Left colon (tissue), 2 donors: ENCODE measurements at places on chromosomes 5 and 9.

- DNase-seq: no peak
These were observed 87.5 kb downstream of the SCAMP1 start for GRCh38 chr5:78447775-78448424.

GRCh38 chr5:82494942-82495341 is 216.8 kb upstream of the RPS23 start:
- no peak for DNase-seq

- peak; percentile 73 for DNase-seq
These were observed 16.5 kb downstream of the ASS1 start for GRCh38 chr9:130461218-130461630.

- DNase-seq: no peak
These were observed 8.9 kb downstream of the SLC9A3 start for GRCh38 chr5:515273-515836.

DNA sequence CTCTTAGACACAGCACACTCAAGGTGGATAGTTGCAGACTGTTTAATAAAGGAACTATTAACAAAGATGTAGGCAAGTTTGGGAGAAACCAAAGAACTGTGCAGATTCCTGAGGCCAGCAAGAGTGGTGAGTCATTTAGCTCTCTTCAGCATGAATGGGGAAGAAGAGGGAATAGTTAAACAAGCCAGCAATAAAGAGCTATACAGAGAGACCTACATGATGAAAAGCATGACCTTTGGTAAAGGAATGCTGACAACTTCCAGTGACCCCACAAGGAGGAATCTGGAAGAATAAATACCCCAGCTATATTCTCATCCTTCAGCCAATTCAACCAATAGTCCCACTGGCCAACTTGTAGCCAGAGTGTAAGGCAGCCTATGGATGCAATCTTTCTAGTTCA is 706.0 kb upstream of the GRAMD2B start:
- DNase-seq: no peak

GRCh38 chr5:41410737-41411136 is 99.7 kb downstream of the PLCXD3 start:
- DNase-seq: no peak

GRCh38 chr5:87263498-87263897 is 4.2 kb upstream of the RASA1 start:
- DNase-seq: no peak

DNA sequence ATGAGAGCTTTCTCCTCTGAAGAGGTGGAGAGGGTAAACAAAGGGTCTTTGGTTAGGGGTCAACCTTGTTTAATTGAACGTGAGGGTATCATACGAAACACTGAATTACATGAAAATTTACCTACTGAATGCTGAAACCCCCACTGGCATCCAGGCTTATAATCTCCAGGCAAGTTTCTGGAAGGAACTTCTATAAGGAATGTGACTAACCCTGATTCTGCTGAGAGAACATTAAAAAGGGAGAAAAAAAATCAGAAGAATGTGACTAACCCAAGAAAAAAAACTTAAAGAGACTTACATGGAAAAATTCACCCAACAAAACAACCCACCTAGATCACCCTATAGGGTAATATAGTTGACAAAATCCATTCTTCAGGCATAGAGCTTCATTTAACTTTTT is 55.5 kb downstream of the APC start:
- DNase-seq: no peak

DNA sequence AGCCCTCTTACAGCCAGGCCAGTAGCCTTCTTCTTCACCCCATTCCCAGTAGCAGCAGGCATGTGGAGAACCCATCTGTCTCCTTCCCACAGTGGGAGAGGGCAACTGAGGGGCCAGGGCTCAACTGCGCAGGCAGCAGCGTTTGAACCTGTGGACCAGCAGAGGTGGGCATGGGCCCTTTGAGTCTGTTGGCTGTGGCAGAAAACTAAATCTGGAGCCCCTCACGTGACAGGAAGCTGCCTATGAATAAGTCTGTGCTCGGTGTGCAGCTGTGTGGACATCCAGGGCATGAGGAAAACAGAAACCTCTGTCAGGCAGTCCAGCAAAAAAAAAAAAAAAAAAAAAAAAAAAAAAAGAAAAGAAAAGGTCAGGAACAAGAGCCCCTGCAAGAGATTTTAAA is 189.2 kb upstream of the NR3C1 start:
- DNase-seq: no peak

DNA sequence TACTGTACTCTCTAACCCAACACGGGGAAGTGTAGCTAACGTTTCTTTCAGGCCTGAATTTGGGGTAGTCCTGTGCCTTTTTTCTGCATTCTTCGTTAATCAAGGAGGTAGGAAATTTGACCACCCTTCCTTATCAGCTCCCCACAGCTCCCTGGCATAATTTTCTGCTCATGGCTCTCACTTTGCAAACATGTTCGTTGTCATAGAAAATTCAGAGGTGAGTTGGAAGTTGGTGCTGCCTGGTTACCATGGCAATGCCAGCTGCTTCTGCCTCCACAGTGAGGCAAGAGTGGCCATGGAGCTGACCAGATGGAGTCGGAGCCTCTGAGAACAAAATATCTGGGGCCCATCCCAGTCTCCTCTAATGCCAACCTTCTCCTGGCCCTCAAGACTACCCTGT is 116.6 kb upstream of the BOD1 start:
- DNase-seq: no peak

- DNase-seq: no peak
These were observed 22.4 kb downstream of the GLRA1 start for GRCh38 chr5:151902215-151902614.

DNA sequence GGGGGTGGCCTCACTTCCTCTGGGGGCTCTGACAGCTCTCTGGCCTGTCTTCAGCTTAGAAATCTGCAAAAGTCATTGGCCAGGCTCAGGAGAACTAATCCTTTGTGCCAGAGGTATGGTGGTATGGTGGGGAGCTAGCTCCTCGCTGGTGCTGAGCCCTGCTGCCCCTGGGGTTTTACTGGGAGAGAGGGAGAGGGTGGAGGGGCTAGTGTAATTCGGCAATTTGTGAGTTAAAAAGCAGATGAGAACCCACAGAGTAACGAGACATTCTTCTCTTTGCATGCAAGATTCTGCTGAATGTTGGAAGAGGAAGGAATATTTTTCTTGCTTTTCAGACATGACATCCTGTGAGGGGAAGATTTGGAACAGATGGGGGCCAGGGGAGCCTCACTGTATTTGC is 65.5 kb upstream of the SPRY4 start:
- no peak for DNase-seq

GRCh38 chr9:97900738-97901565 is 21.3 kb downstream of the TRMO start:
- DNase-seq: no peak

- no peak for DNase-seq
These were observed 32.1 kb upstream of the RASGRF2 start for GRCh38 chr5:80928073-80928472.

DNA sequence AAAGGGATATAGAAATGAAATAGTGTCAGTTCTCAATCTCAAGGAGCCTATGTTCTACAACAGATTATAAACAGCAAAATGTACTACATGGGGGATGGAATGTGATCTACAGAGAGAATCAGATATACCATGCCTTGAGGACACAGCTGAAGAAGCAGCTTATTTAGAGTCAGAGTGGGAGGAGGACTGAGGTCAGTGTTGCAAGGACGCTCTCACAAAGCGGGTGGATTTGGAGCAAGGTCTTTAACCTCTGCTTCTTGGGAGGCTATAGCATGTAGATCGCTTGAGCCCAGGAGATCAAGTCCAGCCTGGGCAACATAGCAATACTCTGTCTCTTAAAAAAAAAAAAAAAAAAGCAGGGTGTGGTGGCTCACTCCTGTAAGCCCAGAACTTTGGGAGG is 32.8 kb upstream of the PLIN2 start:
- no peak for DNase-seq

DNA sequence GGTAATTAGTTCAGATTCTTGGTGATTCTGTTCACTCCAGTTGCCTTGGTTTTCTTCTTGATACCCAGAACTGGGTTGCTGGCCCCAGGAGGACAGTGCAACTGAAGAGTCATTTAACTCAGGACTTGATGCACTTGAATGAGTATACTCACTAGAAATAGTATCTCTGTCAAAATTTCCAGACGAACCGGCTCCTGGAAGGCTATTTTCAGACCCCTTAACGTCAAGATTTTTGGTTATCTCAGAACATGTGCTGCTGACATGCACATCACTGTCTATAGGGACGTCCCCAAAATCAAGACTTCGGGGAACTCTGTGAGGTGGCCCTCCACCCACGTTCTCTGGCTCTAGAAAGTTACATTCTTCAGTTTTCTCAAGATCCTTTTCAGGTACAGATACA is 56.7 kb upstream of the PCA3 start:
- DNase-seq: no peak

DNA sequence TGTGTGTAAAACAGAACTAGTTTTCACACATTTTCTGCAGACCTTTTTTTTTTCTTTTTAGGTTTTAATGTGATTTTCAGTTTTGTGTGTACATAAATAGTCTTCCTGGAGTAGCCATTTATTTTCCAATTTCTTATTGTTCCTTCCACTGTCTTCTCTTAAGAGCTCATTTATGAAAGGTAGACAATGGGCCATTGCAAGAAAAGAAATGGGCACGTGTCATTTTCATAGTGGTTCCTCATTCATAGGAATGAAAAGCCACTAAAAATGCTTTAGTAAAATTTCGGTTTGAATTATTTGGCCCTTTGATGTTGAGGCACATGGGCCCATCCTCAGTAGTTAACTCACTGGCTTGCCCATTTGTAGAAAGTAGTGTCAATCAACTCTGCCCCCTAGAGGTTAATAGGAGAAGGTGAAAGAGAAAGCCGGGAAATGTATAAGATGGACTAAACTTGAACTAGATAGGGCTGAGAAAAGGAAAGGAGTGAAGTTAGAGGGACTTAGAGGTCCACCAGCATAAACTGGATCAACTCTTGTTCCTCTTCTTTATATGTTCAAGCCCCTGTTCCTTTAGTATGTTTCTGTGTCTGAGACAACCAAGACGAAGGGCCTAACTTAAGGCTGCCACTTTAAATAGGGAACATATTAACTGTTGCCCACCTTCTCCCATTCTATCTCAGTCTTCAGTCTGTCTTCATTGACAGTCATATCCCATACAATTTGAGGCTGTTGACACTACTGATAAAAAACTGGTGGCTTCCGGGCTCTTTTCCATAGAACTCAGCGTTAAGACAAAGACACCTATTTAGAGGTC is 72.6 kb downstream of the SMARCA2 start:
- DNase-seq: no peak

GRCh38 chr5:133141746-133142145 is 89.9 kb downstream of the HSPA4 start:
- DNase-seq: no peak

DNA sequence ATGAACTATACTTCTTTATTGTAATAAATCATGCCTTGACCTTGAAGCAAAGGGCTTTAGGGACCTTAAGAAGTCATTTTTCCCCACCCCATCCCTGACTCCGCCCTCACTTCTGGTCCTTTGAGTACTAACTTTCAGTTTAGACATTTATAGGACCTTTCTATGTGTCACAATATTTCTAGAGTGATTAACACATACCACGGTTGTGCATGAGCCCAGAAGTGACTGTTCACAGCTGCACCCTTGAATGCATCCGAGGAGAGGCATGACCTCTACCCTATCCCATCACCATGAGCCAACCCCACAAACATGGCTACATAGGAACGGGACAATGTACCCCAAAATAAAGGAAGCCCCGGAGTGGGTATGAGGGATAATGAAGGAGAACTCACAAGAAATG is 160.3 kb downstream of the HSD17B3 start:
- no peak for DNase-seq

- no peak for DNase-seq
These were observed 41.8 kb downstream of the CAVIN4 start for GRCh38 chr9:100619665-100620064.

- no peak for DNase-seq
These were observed 318.1 kb upstream of the PIK3R1 start for GRCh38 chr5:67897431-67897830.

GRCh38 chr5:154278908-154279307 is 88.4 kb downstream of the GALNT10 start:
- no peak for DNase-seq

- DNase-seq: no peak
These were observed 138.9 kb downstream of the GADD45G start for GRCh38 chr9:89743573-89744254.

- DNase-seq: no peak
These were observed 408.9 kb upstream of the SMARCA2 start for GRCh38 chr9:1606253-1606652.

DNA sequence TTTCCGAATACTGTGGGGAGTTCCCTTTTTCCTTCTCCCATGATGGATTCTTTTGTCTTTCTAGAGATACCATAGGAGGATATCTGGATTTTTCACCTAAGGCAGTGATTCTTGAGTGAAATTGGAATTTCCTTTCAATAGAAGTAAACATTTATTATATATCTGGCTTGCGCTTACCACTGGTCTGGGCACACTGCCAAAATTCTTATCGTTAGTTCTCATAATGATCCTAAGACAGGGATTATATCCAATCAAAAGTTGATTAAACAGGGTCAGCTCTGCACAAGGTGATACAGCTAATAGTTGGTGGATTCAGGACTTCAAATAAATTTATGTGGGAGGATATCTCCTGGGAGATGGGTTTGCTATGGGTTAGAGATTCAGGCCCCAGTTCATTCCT is 9.6 kb downstream of the TLE4 start:
- DNase-seq: no peak

DNA sequence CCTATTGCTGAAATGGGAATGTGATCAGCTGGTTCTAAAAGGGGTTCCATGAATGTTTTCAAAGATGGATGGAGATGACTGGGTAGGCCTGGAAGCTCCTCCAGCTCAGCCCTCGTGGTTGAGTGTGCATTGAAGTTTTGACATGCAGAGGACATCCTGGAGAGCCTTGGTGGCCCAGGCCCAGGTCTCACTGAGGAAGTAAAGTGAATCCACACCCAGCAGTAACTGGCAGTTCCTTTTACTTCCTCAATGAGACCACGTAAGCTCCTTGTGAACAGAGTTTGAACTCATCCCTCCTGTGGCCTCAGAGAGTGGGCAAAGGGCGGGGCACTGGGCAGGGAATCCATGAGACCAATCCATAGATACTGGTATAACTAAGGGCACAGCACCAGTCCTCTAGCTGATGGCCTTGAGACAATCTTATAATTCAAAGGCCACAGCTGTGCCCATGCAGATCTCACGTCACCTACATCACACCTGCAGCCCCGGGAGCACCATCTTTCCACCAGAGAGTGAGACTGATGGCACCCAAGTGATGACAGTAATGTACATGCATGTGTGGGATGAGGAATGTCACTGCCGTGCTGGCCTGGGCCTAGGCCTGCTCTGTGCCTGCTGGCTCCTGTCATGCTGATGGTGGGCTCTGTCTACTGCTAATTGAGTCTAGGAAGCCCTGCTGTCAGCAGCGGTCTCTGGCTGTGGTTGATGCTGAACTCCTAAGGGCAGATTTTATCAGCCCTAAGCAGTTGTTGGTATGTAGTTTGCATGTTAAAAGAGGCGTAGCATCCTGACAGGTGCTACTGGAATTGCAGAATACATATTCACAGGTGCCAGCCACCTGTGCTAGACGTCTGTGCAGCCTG is 257.8 kb downstream of the FSTL4 start:
- no peak for DNase-seq

GRCh38 chr5:32223972-32224609 is 50.0 kb upstream of the GOLPH3 start:
- DNase-seq: no peak

- DNase-seq: no peak
These were observed 190.5 kb upstream of the CLINT1 start for GRCh38 chr5:158049459-158049858.
